ENCODE measurements at places on chromosomes 13 and 19.

DNA sequence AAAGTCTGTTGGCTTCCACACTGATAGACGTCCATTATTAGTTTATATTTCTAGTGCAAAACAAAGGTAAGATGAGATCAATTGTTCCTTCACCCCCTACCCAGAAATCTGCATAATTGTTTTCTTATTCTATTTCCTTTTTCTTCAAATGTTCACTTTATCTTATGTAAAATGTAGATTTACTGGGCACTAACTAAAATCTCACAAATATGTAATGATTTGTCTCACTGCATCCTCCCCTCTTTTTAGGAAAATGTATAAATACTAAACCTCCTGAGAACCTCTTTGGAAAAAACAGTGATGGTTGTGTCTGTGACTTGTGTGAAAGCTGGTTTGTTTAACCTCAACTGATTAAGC, 1377.2 kb upstream of the MIR17HG start:
- no peak for DNase-seq

DNA sequence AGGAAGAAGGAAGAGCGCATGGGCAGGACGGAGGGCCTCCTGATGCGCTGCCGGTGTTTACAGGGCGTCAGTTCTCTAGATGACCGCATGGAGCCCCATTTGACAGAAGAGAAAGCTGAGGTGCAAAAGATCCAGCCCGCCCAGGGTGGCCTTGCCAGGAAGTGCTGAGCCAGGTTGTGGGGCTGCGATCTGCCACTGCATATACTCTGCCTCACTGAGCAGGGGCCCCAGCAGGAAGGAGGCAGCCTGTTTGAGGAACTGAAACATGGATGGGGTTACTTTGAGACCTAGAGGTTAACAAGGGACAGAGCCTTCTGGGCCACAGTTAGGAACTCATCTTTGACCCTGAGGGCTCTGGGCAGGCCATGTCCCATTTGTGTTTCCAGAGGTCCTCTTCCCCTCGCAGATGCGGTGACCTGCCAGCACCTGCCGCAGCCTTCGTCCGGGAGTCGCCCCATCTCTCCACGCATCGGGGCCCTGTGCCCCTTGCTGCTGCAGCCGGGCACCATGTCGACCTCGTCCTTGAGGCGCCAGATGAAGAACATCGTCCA, 3.2 kb downstream of the EPN1 start:
- no peak for DNase-seq

DNA sequence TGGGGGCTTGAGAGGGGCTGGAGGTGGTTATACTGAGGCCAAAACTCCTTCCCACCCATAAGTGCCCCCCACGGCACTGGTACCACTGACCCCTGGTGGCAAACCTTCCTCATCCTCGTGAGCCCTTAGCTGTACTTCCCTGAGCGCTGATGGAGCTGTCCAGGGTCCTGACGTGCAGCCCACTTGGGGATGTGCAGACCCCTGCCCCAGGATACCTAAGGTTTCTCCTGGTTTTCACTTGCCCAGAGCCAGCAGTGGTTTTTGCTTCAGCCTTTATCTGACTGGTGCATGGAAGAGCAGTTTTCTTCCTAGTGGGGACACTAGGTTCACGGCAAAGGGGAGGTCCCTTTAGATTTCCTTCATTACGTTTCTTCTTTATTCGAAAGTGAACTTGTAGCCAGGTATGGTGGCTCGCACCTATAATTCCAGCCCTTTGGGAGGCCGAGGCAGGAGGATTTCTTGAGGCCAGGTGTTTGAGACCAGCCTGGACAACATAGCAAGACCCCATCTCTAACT, 28.7 kb upstream of the KCTD15 start:
- DNase-seq: no peak

GRCh38 chr13:77749344-77749880, 51.9 kb downstream of the SLAIN1 start:
- DNase-seq: no peak

DNA sequence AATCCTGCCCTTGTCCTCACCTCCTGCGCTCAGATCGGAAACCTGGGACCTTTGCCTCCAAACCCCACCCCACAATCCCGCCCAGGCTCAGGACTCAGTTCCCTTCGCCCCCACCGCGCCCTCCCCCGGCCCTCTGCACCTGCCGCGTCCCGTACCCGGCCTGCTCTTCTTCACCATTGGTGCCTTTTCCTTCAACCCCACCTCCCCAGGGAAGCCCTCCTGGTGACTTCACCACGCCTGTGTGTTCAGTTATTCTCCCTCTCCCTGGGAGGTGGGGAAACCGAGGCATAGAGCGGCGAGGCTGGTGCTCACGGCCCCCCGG, 19.3 kb upstream of the TCF3 start:
- DNase-seq: no peak

Measured in activated CD4-positive, CD25-positive, alpha-beta regulatory T cell (primary cell).